Activated T-cell treated with anti-CD3 and anti-CD28 coated beads, Interleukin-2, amount 50 U/mL, for 1 hour (primary cell): ENCODE measurements at places on chromosomes 13 and 19.

DNA sequence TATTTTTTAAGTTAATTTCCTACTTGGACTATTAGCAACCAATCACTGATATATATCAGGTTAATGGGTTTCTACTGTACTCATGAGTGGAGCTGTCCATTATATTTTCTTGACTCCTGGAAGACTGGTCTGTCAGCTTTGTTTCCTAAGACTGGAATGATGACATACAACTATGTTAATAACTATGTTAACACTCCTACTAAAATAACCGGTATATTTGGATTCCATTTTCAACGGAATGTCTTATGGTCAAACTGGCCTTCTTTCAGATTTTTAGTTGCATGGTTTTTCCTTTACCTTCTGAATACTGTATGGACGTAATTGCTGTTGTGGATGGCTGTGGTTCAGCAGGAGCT is 45.8 kb upstream of the GPI start:
- DNase-seq: no peak

GRCh38 chr19:45066921-45067661 is 9.2 kb downstream of the ZNF296 start:
- DNase-seq: no peak

GRCh38 chr19:41694831-41695635 is 7.0 kb upstream of the CEACAM7 start:
- DNase-seq: no peak

GRCh38 chr13:48185018-48185417 is 48.0 kb upstream of the ITM2B start:
- DNase-seq: no peak

DNA sequence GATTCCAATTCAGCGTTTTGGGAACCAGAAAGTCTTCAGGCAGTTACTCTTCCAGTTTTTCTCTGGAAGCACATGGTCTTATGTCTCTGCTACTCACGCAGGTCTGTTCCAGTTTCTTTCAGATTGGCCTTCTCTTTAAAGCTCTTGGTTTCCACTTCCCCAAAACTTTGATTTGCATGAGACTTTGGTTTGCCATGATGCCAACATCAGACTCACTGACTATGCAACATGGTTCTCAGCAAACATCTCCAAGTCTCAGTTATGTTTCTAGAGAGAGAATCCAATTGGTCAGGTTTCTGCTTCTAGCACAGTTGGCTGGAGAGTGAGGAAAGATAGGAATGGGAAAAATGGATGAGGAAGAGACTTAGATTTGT is 3.1 kb downstream of the AKAP11 start:
- DNase-seq: no peak
